ENCODE measurements at places on chromosomes 1 and 21. TPM values are rescaled to one million over a fixed set of nuclear protein-coding genes. Genes with fewer than 3 reads are reported as not detected.

KCND3 gene
- 0.61 TPM for total RNA-seq

COL8A2 gene
- 0.09 TPM for total RNA-seq

SPRR2E gene
- total RNA-seq: not detected

DNA sequence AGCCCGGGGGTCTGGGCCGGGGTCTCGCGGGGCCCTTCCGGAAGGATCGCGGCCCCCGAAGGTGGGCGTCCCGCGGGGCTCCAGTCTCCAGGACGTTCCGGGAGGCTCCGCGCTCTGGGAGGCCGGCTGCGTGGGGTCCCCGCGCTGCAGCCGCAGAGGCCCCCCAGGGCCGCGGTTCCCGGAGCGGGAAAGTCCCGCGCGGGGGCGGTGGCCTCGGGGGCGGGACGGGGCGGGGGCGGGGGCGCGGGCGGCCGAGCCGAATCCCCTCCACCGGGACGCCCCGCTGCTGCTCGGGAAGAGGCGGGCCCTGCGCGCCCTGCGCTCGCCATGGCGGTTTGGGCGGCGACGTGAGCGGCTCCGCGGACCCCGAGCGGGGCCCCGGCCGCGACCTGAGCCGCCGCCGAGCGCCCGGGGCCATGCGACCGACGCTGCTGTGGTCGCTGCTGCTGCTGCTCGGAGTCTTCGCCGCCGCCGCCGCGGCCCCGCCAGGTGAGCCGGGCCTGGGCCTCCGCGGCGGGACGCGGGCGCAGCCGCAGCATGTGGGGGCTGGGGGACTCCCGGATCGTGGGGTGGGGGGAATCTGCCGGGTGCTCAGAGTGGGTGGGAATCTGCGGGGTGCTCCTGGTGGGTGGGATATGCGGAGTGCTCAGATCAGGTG, at the start of gene IFNGR2:
TSS of gene IFNGR2 (plus strand) at position 286 of the 658 bp plus-strand sequence. CDS start at position 417, 131 bp downstream.
- peak; percentile 18 for DNase-seq

DNA sequence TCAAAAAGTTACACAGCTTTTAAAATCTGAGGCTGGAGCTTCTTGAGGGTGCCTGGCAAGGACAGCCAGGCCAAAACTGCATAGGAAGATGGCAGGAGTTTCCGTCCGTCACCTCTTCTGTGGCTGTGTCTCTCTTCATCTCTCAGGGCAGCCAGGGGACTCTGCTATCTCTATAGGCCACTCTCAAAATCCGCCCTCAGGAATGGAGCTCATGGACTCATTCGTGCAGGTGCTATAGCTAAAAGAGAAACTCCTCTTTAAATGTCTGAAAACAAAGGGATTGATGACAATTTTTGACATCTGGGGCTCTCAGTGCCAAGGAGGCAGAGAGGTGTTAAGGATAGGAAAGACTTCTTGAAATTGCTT, 27.2 kb downstream of the OVAAL start:
- no peak for DNase-seq

GRCh38 chr1:59570524-59570923, 244.2 kb upstream of the HOOK1 start:
- no peak for DNase-seq

DNA sequence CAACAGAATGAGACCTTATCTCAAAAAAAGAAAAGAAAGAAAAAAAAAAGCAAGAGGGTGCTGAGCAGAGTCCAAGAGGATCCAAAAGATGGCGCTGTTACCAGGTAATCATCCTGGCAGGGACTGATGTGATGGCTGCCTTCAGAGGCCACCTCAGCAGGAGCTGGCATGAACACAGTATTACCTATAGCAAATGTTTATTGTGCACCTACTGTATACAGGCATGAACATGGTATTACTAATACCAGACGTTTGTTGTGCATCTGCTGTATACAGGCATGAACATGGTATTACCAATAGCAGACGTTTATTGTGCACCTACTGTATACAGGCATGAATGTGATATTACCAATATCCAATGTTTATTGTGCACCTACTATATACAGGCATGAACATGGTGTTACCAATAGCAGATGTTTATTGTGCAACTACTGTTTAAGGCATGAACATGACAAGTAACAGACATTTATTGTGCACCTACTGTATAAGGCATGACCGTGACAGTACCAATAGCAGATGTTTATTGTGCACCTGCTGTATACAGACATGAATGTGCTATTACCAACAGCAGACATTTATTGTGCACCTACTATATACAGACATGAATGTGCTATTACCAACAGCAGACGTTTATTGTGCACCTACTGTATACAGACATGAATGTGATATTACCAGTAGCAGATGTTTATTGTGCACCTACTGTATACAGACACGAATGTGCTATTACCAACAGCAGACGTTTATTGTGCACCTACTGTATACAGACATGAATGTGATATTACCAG, 115.1 kb upstream of the TMEM51 start:
- DNase-seq: no peak

DNA sequence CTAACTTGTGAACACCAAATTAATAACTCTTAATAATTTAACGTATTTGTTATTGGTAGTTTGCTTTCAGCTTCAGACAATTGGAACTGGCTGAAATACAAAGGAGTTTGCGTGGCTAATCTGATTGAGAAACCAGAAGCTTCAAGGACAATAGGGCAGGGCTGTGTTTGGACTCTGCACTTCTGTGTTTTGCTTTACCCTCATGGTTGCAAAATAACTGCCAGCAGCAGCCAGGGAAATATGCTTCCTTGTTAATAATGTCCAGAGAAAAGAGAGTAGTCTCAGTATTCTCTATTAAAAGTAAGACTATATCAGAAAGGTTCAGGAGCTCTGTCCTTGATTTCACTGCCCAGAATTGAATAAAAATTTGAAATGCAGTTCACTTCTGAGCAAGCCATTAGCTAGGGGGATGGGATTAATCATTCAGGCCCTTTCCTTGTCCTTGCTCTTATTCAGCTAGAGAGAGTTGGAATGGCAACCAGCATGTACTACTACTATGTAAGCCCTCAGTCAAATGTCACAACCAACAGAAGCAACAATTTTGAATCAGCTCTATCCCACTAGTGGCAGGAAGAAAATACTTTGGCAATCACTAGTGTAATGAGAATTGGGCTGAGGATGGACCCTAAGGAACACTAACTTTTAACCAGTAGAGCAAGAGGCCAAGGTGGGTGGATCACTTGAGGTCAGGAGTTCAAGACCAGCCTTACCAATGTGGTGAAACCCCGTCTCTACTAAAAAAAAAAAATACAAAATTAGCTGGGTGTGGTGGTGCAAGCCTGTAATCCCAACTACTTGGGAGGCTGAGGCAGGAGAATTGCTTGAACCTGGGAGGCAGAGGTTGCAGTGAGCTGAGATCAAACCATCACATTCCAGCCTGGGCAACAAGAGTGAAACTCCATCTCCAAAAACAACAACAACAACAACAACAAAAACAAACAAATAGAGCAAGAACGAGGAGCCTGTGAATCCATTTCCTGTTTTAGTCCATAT, 76.8 kb downstream of the POU2F1 start:
- DNase-seq: no peak

DNA sequence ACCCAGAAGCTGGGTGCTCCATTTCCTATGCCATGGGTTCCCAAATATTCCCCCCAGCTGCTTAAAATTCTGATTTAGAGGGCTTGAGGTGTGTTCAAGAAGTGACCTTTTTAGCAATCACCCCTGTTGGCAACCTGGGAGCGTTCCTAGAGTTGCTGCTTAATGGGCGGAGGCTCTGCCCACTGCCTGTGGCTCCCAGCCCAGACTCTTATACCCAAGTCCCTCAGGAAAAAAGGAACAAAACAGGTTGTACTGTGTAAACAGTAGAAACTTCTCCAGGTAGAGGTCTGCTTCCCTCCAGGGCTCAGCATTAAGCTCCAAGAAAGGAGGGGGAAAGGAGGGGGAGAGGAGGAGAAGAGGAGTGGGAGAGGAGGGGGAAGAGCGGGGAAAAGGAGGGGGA, 14.6 kb upstream of the TENT5C start:
- no peak for DNase-seq

DNA sequence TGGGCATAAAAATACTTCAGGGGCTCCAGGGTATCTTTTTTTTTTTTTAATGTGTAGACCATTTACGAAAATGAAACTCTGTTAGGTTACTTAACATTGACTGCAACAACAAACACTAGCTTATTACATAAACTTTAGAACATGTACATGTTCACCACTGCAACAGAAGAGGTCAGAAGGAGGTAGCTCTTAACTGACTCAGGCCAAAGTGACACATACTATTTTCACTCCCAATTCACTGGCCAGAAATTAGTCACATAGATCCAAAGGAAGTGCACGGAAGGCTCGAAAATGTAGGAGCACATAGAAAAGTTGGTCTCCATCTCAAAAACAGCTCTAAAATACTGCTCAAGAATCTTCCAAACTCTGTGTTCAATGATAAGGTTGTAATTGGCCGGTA, 107.2 kb downstream of the AKT3 start:
- DNase-seq: no peak

DNA sequence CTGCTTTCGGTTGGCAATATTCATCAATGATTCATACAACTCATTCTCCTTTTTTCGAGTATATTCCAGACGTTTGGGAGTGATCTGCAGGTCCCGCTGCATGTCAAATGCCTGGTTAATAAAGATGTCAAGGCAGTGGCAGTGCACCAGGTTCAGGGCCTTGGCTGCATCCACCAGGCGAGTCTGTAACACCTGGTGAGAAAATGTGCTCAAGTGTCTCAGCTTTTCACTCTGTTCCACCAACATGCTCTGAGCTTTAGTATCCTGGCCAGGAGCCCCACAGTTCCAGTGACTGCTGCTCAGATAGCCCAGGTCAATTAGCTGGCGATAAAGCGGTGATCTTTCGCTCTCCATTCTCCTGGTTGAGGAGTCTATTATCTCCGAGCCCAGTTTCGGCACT, 42.3 kb downstream of the DSTYK start:
- DNase-seq: no peak

GRCh38 chr1:31771891-31772668, 7.9 kb upstream of the ADGRB2 start:
- DNase-seq: no peak

DNA sequence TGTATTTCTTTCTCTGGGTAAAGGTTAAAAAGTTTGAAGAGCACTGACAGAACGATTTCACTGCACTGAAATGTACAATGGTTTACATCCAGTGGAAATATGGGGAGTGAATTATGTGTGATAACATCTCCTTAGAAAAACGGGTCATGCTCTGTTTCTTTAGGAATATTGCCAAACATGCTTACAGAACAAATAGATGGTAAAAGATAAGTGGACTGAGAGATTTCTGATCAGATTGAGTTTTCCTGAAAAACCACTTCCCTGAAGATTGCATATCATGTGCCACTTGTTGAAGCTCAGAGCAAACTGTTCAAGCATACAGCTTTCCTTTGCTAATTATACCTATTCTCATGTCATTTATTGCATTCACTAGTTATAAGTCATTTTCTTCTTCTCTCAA, 29.9 kb upstream of the DISP1 start:
- DNase-seq: no peak

DNA sequence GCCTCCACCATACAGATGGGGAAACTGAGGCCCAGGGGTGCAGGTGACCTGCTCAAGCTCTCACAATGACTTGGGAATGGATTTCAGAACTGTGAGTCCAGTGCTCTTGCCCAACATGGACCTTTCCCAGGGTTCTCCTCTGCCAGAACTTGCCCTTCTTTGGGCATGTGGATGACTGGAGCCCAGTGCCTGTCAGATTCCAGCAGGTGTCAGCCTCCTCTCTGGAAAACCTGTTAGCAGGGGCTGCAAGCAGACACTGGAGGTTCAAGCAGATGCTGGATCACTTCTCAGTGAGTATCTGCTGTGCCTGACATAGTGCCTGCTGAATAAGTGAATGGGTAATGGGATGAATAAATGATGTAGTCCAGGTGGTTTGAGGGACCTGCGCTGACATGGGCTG, 314.2 kb upstream of the POU3F1 start:
- DNase-seq: no peak

GRCh38 chr1:49181033-49181432, 404.3 kb upstream of the BEND5 start:
- no peak for DNase-seq
